NCI-H460 (cell line): ENCODE measurements at places on chromosomes 6 and 20. TPM values are rescaled to one million over a fixed set of nuclear protein-coding genes. Genes with fewer than 3 reads are reported as not detected.

Gene BMP5
- 3.3 and 4.1 TPM in 2 replicates for total RNA-seq

Gene PRDM13
- total RNA-seq, result 1.6 and 2.8 TPM in 2 replicates

Gene USP49
- 3.1 and 3.6 TPM in 2 replicates for total RNA-seq

Gene TINAG
- total RNA-seq, result not detected in 2 replicates

Gene OPN5
- not detected in 2 replicates for total RNA-seq

Gene RAB44
- total RNA-seq, result not detected in 2 replicates

Gene BTN1A1
- total RNA-seq, result not detected in 2 replicates

Gene GJA1
- 31.8 and 34.1 TPM in 2 replicates for total RNA-seq

Gene EBF4
- 1.0 and 2.0 TPM in 2 replicates for total RNA-seq

Gene PRR18
- total RNA-seq, result 0.20 and 0.35 TPM in 2 replicates
